Stimulated activated CD8-positive, alpha-beta memory T cell treated with anti-CD3 and anti-CD28 coated beads, Interleukin-4, amount 100 ng/mL, for 4 hours (primary cell): ENCODE measurements at places on chromosomes 2 and 18.
A peak's percentile ranks its signal among the peaks of the same experiment; 100 is the strongest.

DNA sequence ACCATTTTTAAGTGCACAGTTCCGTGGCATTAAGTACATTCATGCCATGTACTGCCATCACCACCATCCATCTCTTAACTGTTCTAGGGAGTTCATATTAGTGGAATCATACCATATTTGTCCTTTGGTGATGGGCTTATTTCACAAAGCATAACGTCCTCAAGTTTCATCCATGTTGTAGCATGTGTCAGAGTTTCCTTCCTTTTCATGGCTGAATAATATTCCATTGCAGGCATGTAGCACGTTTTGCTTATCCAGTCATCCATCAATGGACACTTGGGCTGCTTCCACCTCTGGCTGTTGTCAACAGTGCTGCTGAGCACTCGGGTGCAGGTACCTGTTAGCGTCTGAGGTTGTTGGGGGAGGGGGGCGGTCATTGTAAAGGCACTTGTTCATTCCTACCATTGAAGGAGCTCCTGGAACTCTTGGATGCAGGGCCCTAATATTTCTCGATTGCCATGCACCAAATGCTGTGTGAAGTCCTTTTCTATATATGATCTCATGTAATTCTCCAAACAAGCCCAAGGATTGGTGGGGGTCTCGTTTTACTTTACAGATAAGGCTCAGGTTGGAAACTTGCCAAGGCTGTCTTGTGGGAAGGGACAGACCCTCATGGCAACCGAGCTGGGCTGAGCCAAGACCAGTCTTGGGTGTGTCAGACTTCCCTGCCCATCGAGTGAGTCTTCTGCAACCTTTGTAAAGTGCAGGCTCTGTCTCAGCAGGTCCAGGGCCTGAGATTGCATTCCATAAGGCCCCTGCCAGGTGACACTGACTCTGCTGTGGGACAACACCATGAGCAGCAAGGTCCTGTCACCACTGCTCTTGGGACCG is 42.9 kb upstream of the SH3RF3 start:
- DNase-seq, result no peak

- no peak for DNase-seq
Measured at GRCh38 chr2:238433941-238434845, 7.5 kb downstream of the ASB1 start.

GRCh38 chr2:172387361-172387760 is 40.0 kb upstream of the ITGA6 start:
- no peak for DNase-seq

GRCh38 chr2:188091220-188091619 is 200.5 kb upstream of the GULP1 start:
- no peak for DNase-seq

DNA sequence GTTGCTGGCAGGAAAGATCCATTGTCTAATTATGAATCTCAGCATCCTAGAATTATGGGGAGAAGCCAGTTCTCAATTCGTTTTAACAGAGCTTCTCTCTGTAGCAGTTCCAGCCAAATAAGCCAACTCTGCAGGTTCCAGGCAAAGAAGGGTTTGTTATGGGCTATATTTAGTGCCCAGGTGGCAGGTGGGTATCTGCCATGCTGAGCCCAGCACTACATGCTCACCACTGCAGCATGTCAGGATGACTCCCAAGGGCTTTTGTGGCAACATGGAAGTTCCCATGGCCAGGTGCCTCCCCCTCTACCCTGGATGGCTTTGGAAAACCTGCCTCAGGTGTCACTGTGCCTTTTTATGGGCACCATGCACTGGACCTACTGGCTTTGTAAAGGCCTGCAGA is 137.7 kb upstream of the MSH6 start:
- no peak for DNase-seq

GRCh38 chr2:73986085-73986681 is 1.5 kb downstream of the TET3 start:
- DNase-seq, result no peak

GRCh38 chr2:225173909-225174308 is 131.6 kb upstream of the DOCK10 start:
- DNase-seq, result no peak

GRCh38 chr2:74004212-74005182 is 19.8 kb downstream of the TET3 start:
- no peak for DNase-seq

DNA sequence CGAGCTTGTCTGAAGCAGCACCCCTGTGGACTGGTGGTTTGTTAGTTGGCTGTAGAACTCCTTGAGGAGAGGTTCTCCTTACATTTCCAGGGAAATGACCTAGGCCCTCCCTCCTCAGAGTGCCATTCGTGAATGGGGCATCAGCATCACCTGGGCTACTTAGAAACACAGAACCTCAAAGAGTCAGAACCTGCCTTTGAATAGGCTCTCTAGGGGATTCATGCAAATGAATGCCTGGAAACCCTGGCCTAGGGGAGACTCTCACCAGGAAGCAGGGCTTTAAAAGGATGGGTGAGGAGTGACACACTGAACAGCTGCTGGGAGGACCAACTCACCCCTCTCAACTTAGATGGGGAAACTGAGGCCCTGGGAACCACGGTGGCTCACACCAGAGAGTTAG is 2.1 kb upstream of the MOCOS start:
- no peak for DNase-seq

GRCh38 chr2:166337932-166338331 is 37.8 kb downstream of the SCN9A start:
- no peak for DNase-seq

GRCh38 chr2:190578158-190579057 is 43.9 kb upstream of the NEMP2 start:
- no peak for DNase-seq

- no peak for DNase-seq
Measured at GRCh38 chr18:38932752-38933151, 1367.2 kb upstream of the CELF4 start.

GRCh38 chr2:12534646-12535263 is 182.0 kb upstream of the TRIB2 start:
- no peak for DNase-seq

DNA sequence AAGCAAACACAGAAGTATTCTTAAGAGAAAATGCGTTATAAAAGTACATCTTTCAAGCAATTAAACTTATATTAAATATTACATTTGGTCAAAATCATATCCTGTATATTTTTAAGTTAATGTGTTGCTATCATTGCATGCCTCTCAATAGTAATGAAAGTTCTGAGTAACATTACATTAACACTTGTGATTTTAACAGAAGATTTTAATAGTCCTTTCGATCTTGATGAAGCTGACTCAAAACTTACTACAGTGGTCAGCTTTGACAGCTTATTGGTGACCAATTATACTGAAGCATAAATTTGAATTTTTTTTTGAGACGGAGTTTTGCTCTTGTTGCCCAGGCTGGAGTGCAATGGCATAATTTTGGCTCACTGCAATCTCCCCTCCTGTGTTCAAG is 303.3 kb downstream of the GALR1 start:
- DNase-seq, result no peak

DNA sequence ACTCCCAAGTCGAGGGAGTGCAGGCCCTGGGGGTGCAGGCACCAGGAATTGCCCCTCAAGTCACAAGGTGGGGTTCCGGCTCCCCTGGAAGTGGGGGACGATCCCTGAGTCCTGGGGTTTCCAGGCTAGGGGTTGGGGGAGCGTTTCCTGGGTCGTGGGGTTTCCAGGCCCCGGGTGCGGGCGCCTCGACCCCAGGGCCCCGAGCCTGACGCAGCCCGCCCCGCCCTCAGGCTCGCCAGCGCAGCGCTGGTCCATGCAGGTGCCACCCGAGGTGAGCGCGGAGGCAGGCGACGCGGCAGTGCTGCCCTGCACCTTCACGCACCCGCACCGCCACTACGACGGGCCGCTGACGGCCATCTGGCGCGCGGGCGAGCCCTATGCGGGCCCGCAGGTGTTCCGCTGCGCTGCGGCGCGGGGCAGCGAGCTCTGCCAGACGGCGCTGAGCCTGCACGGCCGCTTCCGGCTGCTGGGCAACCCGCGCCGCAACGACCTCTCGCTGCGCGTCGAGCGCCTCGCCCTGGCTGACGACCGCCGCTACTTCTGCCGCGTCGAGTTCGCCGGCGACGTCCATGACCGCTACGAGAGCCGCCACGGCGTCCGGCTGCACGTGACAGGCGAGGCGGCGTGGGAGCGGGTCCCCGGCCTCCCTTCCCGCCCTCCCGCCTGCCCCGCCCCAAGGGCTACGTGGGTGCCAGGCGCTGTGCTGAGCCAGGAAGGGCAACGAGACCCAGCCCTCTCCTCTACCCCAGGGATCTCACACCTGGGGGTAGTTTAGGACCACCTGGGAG is 12.0 kb downstream of the SIGLEC15 start:
- DNase-seq, result no peak

GRCh38 chr2:227789803-227790202 is 23.8 kb upstream of the CCL20 start:
- DNase-seq, result no peak

- DNase-seq, result no peak
Measured at GRCh38 chr18:27546991-27547390, 361.9 kb upstream of the CHST9 start.

- DNase-seq, result no peak
Measured at GRCh38 chr2:181467966-181468707, 11.0 kb downstream of the ITGA4 start.

DNA sequence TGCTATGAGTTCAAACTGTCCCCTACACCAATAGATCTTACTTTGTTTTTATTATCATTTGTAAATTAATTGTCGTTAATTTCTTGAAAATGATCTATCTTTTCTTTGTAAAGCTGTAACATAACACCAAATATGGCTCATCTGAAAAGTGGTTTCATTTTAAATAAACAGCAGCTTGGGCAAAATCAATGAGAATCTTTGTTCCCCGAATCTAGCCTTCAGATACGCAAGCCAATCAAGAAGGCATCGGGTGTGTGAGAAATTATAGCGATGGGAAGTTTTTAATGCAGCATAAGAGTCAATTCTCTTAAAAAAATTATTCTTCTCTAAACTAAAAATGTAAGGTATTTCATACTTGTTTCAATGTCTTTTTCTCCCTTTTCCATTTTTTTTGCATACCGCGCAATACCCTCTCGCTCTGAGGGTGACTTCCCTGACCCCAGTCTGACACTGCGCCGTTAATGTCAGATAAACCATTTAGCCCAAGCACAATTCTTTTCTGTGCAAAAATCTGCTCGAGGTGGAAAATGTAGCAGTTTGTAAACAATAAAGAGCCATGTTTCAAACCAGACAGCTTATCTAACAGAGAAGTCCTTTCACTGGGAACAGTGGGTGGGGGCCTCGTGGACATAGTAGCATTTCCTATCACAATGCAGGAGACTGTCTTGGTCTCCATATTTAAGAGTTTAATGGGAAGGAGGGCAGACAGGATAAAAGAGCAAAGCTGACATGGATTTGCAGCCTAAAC is 129.4 kb downstream of the TCF4 start:
- DNase-seq, result no peak

- no peak for DNase-seq
Measured at GRCh38 chr2:173884025-173884802, 81.0 kb downstream of the SP3 start.

GRCh38 chr18:463827-464541 is 36.5 kb downstream of the COLEC12 start:
- no peak for DNase-seq

GRCh38 chr2:9300829-9301453 is 94.3 kb downstream of the ASAP2 start:
- no peak for DNase-seq

DNA sequence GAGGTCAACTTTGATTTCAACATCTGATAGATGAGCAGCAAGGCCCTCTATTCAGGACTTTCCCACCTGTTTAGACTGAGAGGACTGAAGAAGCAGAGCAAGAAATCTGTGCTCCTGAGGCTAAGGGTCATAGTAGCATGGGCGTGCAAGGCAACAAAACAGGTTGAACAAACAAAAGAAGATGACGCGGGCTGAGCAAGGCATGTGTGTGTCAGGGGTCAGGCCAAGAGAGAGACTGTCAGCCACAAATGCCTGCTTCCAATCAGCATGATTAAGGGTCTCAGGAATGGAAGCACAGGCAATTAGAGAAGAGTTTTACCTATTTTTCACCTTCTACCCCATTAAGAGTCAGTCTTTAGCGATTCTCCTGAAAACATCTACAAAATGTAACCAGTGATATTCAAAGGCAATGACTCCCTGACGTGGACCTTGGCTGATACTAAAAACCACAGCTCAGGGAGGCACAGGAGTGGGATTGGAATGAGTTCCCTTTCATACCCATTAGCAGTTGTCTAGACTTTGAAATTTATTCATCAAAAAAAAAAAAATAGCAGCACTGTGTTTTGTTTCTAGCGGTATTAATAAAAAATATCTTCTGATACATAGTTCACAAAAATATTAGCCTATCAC is 81.9 kb downstream of the DYNAP start:
- no peak for DNase-seq

DNA sequence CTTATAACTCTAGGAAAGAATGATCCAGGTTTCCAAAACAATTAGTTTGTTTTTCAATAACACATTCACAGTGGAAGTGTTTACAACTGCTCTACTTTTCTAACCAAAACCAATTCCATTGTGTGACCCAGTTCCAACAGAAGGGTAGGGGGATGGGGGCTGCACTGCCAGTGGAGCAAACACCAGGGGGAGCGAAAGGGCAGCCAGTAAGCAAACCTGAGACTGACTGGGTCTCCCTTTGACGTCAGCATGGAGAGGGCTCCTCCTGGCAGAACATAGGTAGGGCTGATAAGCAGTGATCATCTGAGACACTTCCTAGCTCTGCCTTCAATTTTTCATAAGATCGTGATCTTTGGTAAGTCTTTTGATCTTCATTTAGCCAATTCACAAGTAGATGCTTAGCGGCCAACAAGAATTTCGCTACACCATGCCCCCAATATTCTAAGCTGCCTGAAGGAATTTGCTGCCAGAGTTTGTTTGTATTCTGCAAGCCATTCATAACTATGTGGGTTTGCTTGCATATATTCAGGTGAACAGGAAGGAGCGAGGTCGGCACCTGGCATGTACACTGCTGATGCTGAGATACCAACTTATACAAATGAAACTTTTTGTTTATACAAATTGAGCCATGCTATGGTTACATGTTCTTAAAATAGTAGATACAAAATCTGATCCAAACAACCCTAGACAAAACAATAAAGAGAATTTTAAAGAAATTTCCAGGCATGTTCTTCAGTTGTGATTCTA is 45.9 kb downstream of the ST6GAL2 start:
- no peak for DNase-seq

- DNase-seq, result no peak
Measured at GRCh38 chr18:79022603-79023002, 43.0 kb downstream of the SALL3 start.

GRCh38 chr2:127169066-127169660 is 50.9 kb downstream of the CYP27C1 start:
- DNase-seq, result no peak

DNA sequence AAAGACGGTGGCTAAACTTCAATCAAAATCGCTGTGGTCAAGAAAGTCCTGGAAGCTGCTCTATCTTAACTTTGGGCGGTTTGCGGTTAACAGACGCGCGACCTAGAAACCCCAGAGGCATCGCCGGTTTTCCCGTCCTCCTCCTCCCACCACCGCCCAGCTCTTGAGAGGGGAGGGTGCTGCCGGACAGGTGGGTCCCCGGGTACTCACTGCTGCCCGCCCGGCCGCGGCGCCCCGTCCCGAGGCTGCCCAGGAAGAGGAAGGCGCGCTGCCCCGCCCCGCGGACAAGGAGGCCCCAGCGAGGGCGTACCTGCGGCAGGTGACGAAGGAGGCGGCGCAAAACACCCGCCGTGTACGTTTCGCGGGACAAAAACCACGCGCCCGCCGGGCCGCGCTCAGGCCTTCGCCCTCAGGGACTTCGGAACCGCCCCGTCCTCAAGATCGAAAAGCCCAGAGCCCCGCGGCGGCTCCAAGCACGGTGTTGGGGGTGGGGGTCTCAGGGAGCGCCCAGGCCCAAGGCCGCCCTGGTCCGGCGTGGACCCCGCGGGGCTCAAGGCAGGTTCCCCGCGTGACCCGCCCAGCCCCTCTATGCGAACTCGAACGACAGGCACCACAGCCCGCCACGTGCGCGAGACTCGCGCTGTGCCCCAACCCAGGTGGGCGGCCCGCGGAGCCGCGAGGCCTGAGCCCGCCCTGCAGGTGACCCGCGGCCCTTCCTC is at the start of gene SH3YL1:
Gene SH3YL1 (minus strand): TSS at position 259 of the 719 bp plus-strand sequence. CDS start 48 bp downstream, at position 211.
- peak; percentile 24 for DNase-seq
